NCI-H524 treated with DMSO at 0.1 percent for 48 hours (cell line): ENCODE measurements at places on chromosomes 13 and 19.

DNA sequence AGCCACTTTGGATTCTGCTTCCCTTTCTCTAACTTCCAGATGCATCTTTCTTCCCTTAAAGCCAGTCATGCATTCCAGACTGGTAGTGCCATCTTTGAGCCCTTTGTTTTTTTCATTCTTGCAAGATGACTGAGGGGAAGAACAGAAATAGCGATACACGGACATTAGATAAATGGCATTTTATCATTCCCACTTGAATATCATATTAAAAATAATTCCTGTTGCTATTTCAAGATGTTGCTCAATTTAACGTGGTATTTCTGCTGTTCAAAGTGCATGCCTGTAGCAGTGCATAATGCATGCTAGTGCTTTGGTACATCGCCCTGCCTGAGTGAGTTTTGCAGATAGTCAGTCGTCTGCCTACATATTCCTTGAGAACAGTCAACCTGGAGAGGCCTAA lies 140.6 kb upstream of the FRY start:
- DNase-seq: no peak

GRCh38 chr19:21705393-21705792 lies 62.0 kb downstream of the ZNF100 start:
- DNase-seq: no peak

GRCh38 chr19:40294560-40294959 lies 9.4 kb upstream of the AKT2 start:
- DNase-seq: no peak

DNA sequence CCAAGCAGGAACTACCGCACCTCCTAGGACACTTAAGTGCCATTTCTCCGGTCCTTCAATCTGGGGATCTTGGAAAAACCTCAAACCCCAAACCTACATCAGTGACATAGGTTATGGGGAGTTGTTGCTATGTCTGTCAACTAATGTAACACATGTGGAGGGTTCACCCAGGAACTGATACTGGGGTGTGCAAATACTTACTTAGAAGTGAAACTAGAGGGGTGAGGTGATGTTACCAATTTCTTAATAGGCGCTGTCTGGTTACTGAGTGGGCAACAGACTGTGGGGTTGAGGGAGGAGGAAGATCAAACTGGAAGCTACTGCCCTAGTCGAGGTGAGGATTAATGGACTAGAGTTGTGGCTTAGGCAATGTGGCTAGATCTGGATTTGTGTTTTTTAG lies 1.9 kb downstream of the ZNF586 start:
- no peak for DNase-seq

DNA sequence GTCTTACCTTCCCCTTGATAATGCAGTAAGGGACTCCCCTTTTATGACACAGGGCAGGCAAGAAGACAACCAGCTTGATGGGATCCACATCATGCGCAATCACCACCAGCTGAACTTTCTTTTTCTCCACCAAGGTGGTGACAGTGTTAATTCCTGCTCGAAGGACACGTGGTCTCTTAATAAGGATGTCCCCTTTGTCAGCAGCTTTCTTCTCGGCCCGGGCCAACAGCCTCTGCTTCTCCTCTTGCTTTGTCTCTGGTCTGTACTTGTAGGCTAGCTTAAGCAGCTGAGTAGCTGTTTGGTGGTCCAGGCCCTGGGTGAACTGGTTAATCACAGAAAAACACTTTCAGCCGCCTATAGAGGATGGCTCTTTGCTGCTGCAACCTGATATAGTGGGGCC lies 8.0 kb downstream of the ZNF431 start:
- DNase-seq: no peak

DNA sequence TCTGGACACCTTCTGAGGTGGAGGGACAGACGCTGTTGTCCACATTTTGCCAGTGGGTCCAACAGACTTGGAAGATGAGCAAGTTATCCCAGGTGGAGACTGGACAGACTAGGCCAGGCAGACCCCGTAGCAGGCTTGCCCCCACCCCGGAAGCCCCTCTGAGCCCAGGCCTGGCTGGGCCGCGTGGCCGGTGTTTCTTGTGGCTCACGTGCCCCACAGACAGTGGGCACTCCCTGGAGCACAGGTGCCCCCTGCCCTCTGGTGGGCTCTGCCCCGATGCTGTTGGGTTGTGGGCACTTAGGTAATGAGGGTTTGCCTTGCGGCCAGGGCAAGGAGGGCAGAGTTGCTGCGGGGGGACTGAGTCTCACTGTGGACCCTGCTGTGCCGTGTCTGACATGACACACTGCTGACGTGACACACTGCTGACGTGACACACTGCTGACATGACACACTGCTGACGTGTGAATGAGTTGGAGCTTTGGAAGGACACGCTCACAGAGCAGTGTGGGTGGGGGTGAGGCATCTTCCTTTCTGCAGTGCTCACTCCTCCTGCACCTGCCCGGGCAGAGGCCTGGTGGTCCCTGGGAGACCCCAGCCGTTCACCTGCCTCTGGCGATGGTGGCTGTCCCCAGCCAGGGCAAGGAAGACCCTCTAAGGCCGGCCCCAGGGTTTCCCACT lies 25.1 kb downstream of the DOT1L start:
- DNase-seq: no peak

GRCh38 chr13:73299787-73300186 lies 241.0 kb downstream of the KLF5 start:
- no peak for DNase-seq

- DNase-seq: no peak
These were observed 801 bp downstream of the MCF2L start for GRCh38 chr13:112969692-112970338.

- DNase-seq: no peak
These were observed 13.4 kb upstream of the SIGLEC12 start for GRCh38 chr19:51514866-51515481.

DNA sequence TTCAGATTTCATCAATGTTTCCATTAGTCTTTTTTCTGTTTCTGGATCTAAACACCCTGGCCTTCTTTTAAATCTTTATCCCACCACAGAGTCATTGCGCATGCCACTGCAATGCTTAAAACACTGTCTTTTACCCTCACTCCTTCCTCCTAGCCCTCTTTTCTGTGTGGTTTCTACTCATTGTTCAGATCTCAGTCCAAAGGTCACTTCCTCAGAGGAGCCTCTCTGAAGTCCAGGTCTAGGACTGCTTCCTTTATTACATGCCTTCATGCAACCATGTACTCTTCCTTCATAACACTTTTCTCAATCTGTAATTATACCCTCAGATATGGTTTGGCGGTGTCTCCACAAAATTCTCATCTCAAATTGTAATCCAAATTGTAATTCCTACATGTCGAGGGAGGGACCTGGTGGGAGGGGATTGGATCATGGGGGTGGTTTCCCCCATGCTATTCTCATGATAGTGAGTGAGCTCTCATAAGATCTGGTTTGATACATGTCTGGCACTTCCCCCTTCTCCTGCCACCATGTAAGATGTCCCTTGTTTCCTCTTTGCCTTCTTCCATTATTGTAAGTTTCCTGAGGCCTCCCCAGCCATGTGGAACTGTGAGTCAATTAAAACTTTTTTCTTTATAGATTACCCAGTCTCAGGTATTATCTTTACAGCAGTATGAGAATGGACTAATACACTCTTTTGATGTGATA lies 808.9 kb downstream of the DIAPH3 start:
- no peak for DNase-seq

GRCh38 chr19:29547361-29547960 lies 21.7 kb downstream of the VSTM2B start:
- no peak for DNase-seq

DNA sequence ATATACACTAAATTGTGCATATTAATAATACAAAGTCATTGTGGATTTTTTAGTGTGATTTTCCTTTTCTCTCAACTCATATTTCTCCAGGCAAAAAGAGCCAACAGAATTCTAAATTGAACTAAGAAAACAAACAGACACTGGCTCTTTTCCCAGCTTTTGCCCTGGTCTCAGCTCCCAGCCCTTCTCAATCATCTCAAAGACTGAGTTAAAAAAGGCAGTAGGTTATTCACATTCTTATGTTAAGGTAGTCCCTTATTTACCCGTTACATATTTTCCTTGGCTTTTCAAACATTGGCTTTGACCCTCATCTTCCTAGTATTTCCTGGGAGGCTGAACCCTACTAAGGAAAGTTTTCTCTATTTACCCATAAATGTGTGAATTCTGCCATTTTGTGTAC lies 753.6 kb downstream of the LIG4 start:
- DNase-seq: no peak

- no peak for DNase-seq
These were observed 84.2 kb downstream of the LRCH1 start for GRCh38 chr13:46637213-46637612.

- no peak for DNase-seq
These were observed 505.3 kb downstream of the COG6 start for GRCh38 chr13:40160618-40161350.

GRCh38 chr19:51719251-51719988 lies 4.4 kb downstream of the HAS1 start:
- DNase-seq: no peak

DNA sequence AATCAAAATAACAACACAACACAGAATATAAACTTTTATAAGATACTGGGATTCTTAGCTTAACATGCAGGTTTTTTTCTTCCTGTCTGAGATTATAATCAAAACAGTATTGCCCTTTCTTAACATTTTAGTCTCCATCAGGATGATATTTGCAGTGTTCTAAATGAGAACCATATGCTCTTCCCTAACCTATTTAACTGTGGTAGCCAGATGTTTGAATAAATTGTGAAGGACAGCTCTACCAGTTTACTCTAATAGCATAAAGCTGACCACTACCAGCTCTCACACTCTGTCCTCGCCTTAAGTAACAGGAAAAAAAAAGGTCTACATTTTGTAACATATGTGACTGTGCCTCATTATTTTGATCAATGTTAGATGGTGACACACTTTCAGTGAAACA lies 618.7 kb upstream of the SGCG start:
- no peak for DNase-seq

- DNase-seq: no peak
These were observed 7.1 kb upstream of the DOCK9 start for GRCh38 chr13:98984983-98985382.

- no peak for DNase-seq
These were observed 49.4 kb downstream of the RASA3 start for GRCh38 chr13:114082849-114083645.

- DNase-seq: no peak
These were observed 127.7 kb upstream of the EDNRB start for GRCh38 chr13:78046331-78046730.

- DNase-seq: no peak
These were observed 706.7 kb downstream of the SLITRK5 start for GRCh38 chr13:88377852-88378251.

GRCh38 chr19:10037809-10038208 lies 24.5 kb downstream of the RDH8 start:
- no peak for DNase-seq

DNA sequence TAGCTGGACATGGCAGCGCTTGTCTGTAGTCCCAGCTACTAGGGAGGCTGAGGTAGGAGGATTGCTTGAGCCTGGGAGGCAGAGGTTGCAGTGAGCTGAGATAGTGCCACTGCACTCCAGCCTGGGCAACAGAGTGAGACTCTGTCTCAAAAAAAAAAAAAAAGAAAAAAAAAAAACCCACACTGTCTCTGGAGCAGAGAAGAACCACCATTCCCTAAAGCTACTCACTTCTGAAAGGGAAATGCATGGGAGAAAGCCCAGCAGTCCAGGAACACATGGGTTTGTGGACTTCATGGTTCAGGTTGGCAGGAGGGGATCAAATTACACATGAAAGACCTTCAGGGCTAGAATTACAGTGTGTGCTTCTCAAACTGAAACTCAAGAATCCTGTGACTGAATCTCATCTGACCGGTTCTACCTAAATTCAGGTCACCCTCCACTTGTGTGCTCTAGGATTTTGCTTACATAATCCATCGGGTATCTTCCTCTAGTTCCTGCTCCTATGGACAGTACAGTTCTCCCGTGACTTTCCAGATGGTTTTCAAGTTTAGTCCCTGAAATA lies 30.2 kb upstream of the CPB2 start:
- peak; percentile 7 for DNase-seq

DNA sequence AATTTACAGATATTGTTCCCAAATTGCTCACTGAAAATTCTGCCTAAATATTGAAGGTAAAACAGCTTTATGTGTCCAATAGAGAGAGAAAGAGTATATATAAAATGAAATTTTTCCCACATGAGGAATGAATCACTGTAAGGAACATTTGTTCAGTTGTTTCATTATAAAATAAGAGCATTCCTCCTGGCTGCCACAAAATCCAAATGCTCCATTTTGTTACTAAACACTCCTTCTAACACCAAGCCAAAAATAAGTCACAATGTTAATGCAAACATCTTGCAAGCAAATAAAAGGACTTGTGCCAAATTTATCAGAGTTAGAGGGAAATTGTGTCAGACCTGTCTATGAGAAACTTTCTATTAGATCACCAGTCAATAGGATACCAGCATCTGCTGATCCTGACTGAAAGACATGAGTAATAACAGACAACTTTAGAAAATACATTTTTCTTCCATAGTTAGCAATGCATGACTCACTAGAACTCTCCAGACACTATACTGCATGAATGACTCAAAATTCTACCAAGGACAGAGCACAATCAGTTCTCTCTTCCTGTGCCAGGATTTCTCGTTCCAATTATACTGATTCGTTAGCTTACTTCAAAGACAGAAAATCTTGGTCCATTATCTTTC lies 83.5 kb upstream of the FNDC3A start:
- no peak for DNase-seq

DNA sequence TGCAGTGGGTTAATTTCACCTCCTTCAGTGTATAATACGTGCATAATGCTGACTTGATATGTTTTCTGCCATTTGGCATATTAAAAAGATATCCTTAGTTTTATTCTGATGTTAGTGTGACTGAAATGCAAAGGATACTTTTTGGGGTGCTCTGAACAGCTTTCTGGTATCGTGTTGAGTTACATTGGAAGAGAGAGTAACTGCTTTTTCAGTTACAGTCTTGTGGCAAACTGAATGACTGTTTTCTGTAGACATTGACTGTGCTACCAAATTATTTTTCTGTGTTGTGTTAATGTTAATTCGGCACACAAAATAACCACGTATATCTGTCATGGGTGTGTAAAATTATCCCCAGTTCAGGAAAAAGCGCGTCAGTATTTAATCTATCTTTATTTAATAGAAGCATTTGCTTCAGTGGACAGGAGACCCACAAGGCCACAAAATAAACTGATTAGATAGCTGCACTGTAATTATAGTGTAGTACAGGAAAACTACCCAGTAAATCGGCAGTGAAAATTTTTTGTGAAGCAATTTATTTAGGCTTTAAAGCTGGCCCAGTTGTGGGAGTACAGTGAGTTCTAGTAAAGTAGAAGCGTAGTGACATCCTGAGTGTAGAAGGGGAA lies 2.5 kb downstream of the URI1 start:
- no peak for DNase-seq

- DNase-seq: no peak
These were observed 97.5 kb downstream of the MAB21L1 start for GRCh38 chr13:35378939-35379338.

DNA sequence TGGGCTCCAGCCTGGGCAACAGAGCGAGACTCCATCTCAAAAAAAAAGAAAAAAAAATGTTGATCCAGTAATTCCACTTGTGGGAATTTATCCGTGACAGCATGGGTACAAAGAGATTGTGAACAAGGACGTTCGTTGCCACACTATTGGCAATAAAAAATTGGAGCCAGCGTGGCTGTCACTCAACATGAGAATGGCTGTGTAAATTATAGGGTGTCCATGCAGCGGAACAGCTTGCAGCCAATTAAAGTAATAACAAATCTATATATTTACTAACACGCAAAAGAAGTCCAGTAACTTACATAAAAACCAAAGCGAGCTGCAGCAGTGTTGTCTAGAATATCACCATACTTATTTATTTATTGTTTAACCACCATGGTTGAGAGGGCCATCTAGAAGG lies 19.3 kb downstream of the DPF1 start:
- DNase-seq: no peak

GRCh38 chr13:56351041-56351440 lies 789.7 kb upstream of the PRR20A start:
- DNase-seq: no peak
